ENCODE measurements at places on chromosomes 6 and 20. TPM values are rescaled to one million over a fixed set of nuclear protein-coding genes. Genes with fewer than 3 reads are reported as not detected.
A peak's percentile ranks its signal among the peaks of the same experiment; 100 is the strongest.

DNA sequence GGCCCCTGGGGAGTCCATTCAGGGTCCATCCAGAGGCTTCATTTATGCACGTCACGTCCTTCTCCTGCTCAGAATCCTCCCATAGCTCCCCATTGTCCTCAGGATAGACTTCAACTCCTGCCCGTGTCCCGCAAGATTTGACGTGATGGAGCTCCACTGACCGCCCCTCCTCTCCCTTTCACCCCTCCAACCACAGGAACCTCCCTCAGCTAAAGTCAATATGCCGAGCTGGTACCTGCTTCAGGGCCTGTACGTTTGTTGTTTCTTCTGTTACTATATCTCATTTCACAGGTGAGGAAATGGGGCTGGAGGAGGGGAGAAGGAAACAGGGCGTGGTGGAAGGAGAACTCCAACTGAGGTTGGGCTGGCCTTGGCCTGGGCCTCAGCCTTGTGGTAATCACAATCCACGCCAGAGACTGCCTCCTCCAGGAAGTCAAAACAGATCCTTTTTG lies 38.6 kb downstream of the CEBPB start:
- H3K27ac ChIP-seq = no peak overlapping the region
- H3K27me3 ChIP-seq = no peaks in the 10 kb centered on the region
- H3K36me3 ChIP-seq = no peaks in the 10 kb centered on the region
- H3K4me3 ChIP-seq = no peak overlapping the region
- DNase-seq = no peak

DNA sequence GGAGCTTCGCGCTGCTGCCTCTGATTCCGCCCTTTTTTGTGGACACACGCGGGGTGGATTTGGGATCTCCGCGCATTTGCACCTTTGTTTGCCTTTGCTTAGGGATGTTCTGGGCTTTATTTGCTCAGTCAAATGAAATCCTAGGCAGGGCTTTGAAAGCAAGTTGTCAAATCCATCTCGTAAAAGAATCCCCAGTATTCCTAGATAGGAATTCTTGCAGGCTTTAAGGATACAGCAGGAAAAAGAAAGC lies 453 bp downstream of the CEP57L1 start:
- DNase-seq = no peak
- peaks cover 10% of the 10 kb centered on the region for H3K36me3 ChIP-seq
- H3K27ac ChIP-seq = peak overlapping the region; percentile 99
- H3K4me3 ChIP-seq = peak overlapping the region; percentile 92
- H3K27me3 ChIP-seq = no peaks in the 10 kb centered on the region
- H3K4me1 ChIP-seq = peaks cover 42% of the 10 kb centered on the region

SLC2A10 gene
- 23.8 TPM for total RNA-seq

- no peaks in the 10 kb centered on the region for H3K36me3 ChIP-seq
- H3K27ac ChIP-seq = no peak overlapping the region
- peaks cover 5% of the 10 kb centered on the region for H3K4me1 ChIP-seq
- H3K27me3 ChIP-seq = no peaks in the 10 kb centered on the region
Measured at GRCh38 chr6:88519301-88520016, 353.3 kb upstream of the CNR1 start.

DNA sequence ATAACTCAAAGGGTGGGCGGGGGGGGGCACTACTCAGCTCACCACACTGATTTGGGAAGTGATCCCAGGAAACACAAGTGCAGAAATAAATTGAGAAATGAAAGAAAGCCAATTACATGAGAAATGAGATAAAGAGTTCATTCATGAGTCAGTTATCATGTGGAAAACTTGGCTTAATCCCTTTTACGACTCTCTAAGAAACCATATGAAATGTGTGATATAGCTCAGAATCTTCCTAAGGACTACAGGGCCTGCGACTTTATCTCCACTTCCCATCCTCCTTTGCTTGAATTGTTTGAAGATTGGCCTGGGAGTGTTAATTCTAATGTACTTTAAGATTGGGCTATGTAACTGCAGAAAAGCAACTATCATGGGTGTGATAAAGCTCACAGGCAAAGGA lies 3.6 kb upstream of the BTN2A2 start:
- peaks cover 15% of the 10 kb centered on the region for H3K36me3 ChIP-seq
- H3K4me1 ChIP-seq = peaks cover 7% of the 10 kb centered on the region
- H3K27ac ChIP-seq = no peak overlapping the region
- DNase-seq = no peak
- no peak overlapping the region for H3K4me3 ChIP-seq

GGT7 gene
- total RNA-seq = 38.4 TPM

DNA sequence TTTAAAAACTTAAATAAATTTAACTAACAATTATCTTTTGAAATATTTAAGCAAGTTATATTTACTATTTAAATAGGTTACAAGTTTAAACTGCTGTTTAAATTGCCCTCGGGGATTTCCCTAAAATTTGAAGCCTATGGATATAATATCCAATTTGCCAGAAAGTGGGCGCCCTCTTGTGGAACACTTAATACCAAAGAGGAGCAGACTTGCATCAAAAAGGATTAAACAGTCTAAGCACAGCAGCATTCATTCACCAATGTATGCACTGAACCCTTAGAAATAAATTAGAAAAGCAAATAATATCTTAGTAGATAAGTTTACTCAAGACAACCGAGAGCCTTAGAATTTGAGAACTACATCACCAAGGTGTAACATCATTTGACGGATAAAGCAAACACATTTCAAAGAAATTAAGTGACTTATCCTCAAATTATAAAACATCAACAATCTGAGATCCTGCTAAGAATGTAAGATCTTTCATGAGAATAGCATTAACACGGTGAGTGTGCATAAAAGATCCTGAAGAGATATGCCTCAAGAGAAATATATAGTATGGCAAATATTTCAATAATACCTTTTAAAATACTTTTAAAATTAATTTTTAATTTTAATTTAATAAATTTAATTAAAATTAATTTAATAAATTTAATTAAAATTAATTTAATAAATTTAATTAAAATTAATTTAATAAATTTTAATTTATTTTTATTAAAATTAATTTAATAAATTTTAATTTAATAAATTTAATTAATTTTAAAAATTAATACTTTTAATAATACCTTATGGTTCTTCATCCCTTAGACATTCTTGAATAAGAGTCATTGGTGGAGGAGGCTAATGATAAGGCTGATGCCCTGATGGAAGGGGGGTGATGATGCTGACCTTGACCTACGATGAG lies 11.5 kb upstream of the MEP1A start:
- no peak for DNase-seq
- H3K36me3 ChIP-seq = no peaks in the 10 kb centered on the region
- H3K4me3 ChIP-seq = no peak overlapping the region
- no peak overlapping the region for H3K27ac ChIP-seq
- no peaks in the 10 kb centered on the region for H3K4me1 ChIP-seq

GRCh38 chr6:117326396-117326795 lies 61.0 kb downstream of the VGLL2 start:
- H3K4me3 ChIP-seq = no peak overlapping the region
- peaks cover 18% of the 10 kb centered on the region for H3K27me3 ChIP-seq
- DNase-seq = no peak
- peaks cover 3% of the 10 kb centered on the region for H3K4me1 ChIP-seq

OTOR gene
- total RNA-seq = not detected

GRCh38 chr6:83976871-83977270 lies 56.7 kb upstream of the MRAP2 start:
- H3K4me1 ChIP-seq = peaks cover 17% of the 10 kb centered on the region
- H3K27ac ChIP-seq = no peak overlapping the region
- DNase-seq = no peak
- H3K36me3 ChIP-seq = peaks cover 2% of the 10 kb centered on the region
- H3K27me3 ChIP-seq = no peaks in the 10 kb centered on the region

DNA sequence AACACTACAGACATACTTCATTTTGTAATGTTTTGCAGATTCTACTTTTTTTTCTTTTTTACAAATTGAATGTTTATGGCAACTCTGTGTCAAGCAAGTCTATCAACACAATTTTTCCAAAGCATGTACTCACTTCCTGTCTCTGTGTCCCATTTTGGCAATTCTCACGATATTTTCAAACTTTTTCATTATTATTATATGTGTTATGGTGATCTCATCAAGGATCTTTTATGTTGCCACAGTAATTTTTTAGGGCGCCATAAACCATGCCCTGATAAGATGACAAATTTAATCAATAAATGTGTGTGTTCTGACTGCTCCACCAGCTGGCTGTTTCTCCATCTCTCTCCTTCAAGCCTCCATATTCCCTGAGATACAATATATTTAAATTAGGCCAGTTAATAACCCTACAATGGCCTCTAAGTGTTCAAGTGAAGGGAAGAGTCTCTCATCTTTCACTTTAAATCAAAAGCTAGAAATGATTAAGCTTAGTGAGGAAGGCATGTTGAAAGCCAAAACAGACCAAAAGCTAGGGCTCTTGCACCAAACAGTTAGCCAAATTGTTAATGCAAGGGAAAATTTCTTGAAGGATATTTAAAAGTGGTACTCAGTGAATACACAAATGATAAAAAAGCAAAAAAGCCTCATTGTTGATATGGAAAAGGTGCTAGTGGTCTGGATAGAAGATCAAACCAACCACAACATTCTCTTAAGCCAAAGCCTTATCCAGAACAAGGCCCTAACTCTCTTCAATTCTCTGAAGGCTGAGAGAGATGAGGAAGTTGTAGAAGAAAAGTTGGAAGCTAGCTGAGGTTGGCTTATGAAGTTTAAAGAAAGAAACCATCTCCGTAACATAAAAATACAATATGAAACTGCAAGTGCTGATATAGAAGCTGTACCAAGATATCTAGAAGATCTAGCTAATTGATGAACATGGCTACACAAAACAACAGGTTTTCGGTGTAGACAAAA lies 194.4 kb upstream of the TAB2 start:
- no peak overlapping the region for H3K4me3 ChIP-seq
- no peak overlapping the region for H3K27ac ChIP-seq
- H3K4me1 ChIP-seq = peaks cover under 1% of the 10 kb centered on the region
- no peak for DNase-seq
- peaks cover 3% of the 10 kb centered on the region for H3K27me3 ChIP-seq
- H3K36me3 ChIP-seq = peaks cover 2% of the 10 kb centered on the region

GRCh38 chr6:12356983-12357972 lies 67.1 kb downstream of the EDN1 start:
- no peak overlapping the region for H3K27ac ChIP-seq
- no peak for DNase-seq
- H3K4me1 ChIP-seq = peaks cover 3% of the 10 kb centered on the region
- H3K36me3 ChIP-seq = no peaks in the 10 kb centered on the region
- no peaks in the 10 kb centered on the region for H3K27me3 ChIP-seq
- H3K4me3 ChIP-seq = no peak overlapping the region

DNA sequence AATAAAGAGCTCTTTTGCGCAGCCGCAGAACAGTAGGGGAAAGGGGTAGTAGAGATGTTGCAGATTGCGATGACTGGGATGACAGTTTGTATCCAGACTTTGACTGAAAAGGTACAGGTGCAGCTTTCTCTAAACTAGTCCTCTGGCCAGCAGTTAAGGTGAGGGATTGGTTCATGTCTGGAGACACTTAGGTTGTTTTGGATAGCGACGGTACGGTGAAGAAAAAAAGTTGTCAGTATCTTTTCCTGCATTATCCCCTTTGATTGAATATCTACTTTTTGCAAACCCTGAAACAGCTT lies 537 bp downstream of the PRR3 start:
- peaks cover 24% of the 10 kb centered on the region for H3K36me3 ChIP-seq
- peak overlapping the region; percentile 94 for H3K4me3 ChIP-seq
- peak overlapping the region; percentile 99 for H3K27ac ChIP-seq
- DNase-seq = no peak

KIF25 gene
- total RNA-seq = 1.6 TPM

PTCRA gene
- not detected for total RNA-seq
